Activated T-helper 1 cell treated with anti-CD3 and anti-CD28 coated beads, Interleukin-2, amount 50 U/mL, for 16 hours (primary cell): ENCODE measurements at places on chromosomes 13 and 19.

- DNase-seq: no peak
Measured at GRCh38 chr19:38911388-38912001, 491 bp downstream of the CCER2 start.

DNA sequence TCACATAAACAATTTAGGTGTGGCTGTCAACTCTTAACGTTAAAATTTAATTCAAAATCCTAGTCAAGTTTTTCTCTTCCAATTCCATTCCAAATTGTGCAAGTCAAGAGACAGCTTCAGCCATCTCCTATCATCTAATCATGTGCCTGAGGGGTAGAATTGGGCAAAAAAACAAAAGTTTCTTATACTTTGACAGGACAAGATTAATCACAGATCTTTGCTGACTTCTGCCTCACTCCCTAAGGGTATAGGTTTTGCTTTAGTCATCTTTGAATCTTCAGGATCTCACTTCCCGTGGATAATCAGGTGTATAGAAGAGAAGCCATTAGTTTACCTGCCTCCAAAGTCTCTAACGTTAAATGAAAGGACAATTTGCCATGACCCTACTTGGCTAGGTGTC is 24.6 kb downstream of the RNF17 start:
- DNase-seq: no peak

DNA sequence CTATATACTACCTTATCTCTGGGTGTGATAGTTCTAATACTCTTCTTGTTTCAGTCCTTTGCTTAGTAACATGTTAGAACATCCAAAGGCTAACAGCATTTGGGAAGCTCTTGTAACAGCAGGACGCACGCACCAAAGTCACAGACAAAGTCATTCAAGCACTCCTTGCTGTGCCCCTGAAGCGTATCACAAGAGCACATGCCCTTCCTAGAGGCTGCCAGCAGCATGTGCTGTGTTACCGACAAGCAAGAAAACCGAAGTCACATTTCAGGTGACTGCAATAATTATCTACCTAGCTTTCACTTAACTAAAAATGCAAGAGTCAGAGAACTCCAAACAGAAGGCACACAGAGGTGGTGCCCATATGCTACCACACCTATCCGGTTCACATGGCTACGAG is 194.1 kb downstream of the KLF12 start:
- DNase-seq: no peak

DNA sequence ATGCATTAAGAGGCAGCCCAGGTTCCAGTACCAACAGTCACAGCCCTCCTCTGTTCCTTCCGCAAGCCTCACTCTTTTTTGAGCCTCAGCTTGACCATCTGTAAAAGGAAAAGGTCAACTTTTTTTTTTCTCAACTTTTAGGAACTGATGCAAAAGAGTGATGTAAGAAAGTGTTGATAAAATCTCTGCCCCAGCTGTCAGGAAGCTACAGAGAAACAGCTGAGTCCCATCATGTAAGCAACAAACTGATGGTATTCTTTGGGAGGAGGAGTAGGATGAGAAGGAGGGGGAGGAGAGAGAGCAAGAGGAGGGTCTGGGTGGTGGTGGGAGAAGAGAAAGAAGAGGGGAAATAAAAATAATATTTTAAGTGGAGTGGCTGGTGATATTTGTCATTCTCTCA is 233.9 kb upstream of the TSHZ3 start:
- DNase-seq: no peak

GRCh38 chr13:103229674-103230073 is 163.5 kb upstream of the SLC10A2 start:
- DNase-seq: no peak

GRCh38 chr13:89832827-89833226 is 1514.7 kb upstream of the MIR17HG start:
- no peak for DNase-seq

DNA sequence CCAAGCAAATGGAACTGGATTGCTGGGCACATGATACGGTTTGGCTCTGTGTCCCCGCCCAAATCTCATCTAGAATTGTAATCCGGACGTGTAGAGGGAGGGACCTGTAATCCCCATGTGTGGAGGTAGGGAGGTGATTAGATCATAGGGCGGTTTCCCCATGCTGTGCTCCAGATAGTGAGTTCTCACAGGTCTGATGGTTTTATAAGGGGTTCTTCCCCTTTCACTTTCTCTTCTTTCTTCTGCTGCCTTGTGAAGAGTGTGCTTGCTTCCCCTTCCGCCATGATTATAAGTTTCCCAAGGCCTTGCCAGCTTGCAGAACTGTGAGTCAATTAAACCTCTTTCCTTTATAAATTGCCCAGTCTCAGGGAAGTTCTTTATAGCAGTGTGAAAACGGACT is 32.6 kb upstream of the MTIF3 start:
- no peak for DNase-seq

- no peak for DNase-seq
Measured at GRCh38 chr13:106532111-106532929, 3.1 kb downstream of the EFNB2 start.

- no peak for DNase-seq
Measured at GRCh38 chr19:11251650-11252314, 10.5 kb downstream of the DOCK6 start.

DNA sequence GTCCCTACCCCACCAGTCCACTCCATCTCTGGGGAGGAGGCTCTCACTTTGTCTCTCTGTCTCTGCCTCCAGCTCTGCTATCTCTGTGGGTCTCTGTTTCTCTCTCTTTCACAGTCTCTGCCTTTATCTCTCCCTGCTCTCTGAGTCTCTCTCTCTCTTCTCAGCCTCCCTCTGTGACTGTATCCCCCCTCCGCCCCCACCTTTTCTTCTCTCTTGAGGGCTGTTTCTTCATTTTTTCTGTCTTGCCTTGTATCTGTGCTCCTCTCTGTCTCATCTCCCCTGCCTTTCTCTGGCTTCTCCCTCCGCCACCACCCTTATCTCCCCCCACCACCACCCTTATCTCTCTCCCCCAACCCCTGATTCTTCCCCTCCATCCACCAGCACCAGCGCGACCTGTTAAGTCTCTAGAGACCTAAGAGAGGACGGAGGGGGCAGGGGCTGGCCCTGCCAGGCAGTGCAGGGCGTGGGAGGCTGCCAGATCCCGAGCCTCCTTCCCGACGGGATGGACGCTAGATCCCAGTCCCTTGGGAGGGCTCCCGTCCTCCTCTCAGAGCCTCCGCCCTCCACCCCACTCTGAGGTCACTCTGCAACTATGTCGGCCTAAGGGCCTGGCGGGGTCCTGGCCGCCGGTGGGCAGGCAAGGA is 1.0 kb downstream of the AXL start:
- no peak for DNase-seq

DNA sequence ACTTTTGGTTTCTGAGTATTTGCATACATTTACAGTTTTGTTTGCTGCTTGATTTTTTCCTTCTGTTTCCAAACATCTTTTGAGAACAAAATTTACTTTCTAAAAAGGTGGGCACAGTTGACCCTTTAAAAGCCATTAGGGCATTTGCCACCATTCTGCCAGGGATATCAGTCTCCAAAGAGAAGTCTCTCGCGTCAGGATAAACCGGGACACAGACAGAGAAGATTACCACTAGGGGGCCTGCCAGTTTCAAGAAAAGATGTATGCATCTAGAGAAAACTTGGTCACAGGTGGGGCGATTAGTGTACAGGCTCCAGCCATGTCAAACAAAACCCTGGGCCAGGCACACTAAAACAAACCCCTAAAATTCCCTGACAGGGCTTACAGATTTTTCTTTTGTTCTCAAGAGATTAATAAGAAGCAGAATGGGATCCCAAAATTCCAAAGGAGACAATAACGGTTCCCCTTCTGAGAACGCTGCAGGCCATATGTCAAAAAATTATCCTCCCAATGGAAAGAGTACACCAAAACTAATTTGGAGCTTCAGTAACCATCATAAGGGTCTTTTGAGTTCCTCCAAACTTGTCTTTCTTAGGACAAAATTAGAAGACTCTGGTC is 10.7 kb upstream of the PABPC3 start:
- DNase-seq: no peak

DNA sequence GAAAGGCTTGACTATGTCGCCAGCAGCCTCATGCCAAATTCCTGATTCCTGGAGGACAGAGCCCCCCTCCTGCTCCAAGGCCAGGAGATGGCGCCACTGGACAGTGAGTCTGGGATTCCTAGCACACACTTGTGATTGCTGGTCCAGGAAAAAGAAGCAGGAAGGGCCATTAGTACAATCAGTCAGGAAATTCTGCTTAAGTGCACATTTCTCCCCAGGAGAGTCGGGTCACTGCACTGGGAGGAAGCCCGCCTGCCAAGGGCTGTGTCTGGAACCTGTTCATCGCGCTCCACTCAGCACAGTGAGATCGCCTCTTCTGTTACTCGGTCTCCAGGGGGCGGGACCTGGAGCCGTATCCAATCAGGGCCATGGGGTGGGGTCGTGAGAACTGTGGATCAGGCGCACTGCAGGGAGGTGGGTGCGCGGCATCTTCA is 65.1 kb downstream of the ZNF823 start:
- DNase-seq: no peak

GRCh38 chr19:34232566-34233481 is 21.5 kb upstream of the GARRE1 start:
- DNase-seq: no peak

DNA sequence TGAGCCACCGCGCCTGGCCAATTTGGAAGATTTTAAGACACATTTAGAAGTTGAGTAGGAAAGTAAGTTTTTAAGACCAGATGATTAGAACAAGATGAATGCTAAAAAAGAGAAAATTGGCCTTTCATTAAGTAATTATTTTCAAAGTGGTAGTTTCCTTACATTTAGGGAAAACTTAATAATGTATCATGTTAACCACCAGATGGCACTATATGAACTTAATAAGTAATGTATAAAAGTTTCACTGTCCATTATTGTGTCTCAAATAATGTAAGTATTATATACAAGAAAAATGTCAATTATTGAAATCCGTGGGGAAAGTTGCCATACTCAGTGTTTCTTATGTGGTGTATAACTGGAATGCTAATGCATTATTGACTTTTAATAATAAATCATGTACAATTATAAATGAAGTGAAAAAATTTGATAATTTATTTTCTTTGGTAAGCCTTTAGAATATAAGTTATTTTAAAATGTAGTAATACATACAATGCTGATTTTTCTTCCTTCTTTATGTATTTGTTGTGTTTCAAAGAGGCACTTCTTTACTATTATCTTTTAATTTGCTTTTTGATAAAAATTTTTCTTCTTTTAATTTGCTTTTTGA is 29.2 kb downstream of the COG6 start:
- no peak for DNase-seq

DNA sequence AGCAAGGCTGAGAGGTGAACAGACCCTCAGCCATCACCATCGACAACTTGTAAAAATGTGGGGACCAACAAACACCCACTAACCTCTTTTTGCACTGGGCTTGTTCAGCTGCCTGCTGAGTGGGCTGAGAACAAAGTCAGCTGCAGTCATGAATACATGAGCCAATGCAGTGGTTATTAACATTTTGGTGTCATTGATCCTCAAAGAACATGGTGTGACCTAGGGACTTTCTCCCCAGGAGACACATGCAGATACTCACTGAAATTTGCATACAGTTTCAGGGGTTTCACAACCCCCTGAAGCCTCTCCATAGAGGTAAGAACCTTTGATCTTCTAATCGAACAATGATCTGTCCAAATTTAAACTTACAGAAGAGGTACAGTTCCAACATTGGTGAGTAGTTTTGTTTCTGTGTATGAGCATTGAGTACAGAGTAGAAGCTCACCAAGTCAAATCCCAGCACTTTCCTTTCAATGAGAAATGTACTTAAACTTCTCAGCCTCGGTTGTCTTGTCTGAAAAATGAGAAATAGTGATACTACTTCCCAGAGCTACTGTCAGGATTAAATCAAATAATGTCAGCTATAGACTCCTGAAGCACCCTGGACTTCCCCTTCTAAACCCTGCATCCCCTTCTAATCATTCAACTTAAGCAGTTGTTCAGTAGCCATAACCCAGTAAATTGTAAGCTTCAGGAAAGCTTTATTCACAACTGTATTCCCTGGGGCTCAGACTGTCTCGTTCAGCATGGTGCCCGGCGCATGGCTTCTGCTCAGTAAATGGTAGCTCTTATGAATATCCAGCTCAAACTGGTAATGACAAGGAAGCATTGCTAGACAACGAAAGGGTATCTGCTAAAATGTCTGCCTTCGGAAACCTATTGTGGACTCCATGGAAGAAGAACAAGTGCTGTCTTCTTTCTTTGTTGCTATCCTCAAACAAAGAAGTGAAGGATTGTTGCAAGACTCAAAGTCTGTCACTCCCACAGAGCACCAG is 148.7 kb downstream of the FOXO1 start:
- no peak for DNase-seq

DNA sequence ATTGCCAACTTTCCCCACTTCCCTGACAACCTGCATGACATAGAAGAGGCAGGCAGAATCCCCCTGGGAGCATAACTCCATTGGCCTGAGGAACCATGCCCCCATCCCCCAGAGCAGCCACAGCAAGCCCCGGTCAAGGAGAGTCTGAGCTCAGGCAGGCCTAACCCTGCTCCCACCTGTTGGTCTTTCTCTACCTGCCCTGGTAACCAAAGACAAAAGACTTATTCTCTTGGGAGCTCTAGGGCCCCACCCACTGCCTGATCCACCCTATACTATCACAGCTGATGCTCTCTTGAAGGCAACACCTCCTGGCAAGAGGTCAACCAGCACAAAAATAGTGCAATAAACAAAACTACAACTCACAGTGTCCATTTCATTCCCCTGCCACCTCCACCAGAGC is 59.3 kb downstream of the TNFSF13B start:
- no peak for DNase-seq

GRCh38 chr13:73058432-73058735 is 421 bp upstream of the KLF5 start:
- DNase-seq: no peak

GRCh38 chr13:97858161-97858560 is 95.3 kb upstream of the IPO5 start:
- no peak for DNase-seq

DNA sequence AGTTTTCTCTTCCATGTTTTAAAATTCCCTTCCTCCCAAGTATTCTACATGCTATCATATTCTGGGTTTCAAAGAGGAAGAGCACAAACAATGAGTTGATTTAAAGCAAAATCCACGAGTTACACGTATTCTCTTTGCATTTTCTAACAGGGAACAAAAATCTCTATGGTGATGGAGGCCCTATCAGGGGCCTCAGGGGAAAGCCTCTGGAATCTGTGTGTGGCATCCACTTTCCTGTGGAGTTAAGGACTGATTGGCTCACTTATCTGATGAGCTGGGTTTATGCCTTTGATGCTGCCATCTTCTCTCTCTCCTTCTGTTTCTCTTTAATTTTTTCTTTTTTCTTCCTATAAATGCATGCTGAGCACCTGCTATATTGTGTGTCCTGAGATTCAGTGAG is 14.8 kb downstream of the OLFM4 start:
- DNase-seq: no peak

- no peak for DNase-seq
Measured at GRCh38 chr13:77699059-77699680, 1.7 kb downstream of the SLAIN1 start.

GRCh38 chr13:73228546-73228945 is 169.7 kb downstream of the KLF5 start:
- DNase-seq: no peak

- DNase-seq: no peak
Measured at GRCh38 chr19:5062195-5062594, 93.3 kb downstream of the KDM4B start.

GRCh38 chr19:55536951-55537740 is at the start of gene SBK2:
SBK2 (minus strand) TSS chr19:55537133; CDS start chr19:55536294, 839 bp downstream.
- no peak for DNase-seq

GRCh38 chr19:54245936-54246335 is 3.3 kb upstream of the LILRA6 start:
- DNase-seq: no peak
